ENCODE measurements at places on chromosomes 2 and 18.

GRCh38 chr2:181904022-181904632 lies 12.6 kb downstream of the ITPRID2 start:
- peak; percentile 47 for DNase-seq

- DNase-seq = no peak
These were observed 40.6 kb downstream of the FARSB start for GRCh38 chr2:222615320-222615719.

- DNase-seq = no peak
These were observed 185.0 kb upstream of the SMIM21 start for GRCh38 chr18:75612456-75612855.

DNA sequence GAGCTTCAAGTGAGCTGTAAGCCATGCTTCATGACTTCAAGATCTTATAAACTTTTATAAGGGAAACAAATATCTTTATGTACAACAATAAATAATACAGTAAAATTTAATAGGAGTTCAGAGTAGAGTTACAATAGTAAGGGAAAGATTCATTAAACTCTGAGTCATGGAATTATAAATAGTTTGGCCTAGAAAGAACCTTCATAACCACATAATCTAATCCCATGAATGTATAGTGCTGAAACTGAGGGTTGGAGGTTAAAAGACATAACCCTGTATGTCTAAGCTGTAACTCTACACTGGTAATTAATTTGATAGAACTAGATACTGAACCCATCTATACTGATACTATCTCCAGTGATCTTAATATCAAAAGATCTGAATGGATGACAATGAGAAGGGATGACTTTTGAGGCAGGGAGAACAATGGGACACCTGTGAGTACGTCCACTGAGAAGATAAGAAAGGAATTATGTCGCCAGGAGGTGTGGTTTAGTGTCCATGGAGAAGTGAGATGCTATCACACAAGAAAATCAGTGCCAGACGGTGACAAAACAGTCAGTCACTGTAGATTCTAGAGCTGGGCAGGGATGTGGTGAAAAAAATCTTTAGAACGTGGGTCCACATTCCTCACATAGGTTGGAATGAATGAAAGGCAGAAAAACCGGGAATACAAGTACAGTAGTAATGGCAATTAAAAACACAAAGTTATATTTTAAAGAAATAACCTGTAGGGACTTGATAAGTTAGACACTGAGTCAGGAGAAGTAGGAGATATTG lies 1.1 kb downstream of the IL1F10 start:
- peak; percentile 83 for DNase-seq

GRCh38 chr2:64672708-64673107 lies 19.0 kb upstream of the SERTAD2 start:
- peak; percentile 43 for DNase-seq

- DNase-seq = no peak
These were observed 205.1 kb downstream of the ARL4C start for GRCh38 chr2:234291765-234292204.

DNA sequence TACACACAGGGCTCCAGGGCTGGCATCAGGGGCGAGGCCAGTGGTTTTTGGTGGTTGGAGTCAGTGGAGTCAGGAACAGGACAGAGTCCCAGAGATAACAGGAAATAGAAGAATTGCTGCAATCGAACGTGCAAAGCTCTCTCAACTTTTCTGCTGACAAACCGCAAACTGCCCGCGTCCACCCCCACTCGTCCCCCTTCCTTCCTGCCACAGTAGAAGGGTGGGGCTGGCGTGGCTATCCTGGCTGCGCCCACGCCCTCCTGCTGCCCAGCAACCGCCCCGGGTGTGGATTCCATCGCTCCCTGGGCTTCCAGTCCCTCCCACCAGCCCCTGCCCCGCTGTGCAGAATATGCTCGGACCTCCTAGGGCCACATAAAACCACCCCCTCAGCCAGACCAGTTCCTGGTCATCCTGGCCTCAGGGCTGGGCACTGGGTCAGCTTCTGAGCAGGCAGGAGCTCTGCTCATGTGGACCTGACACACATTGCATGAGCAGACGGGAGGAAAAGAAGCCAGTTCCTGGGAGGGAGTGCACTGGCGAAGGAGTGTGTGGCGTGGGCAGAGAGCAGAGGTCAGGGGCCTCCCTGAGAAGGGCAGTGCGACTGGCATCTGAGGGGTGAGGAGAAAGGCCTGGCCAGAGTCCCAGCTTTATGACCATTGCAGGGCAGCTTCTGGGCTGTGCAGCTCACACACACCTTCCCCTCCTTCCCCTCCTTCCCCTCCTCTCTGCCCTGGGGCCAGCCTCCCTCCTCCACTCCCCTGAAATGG lies 85.4 kb upstream of the ATG16L1 start:
- peak; percentile 33 for DNase-seq

DNA sequence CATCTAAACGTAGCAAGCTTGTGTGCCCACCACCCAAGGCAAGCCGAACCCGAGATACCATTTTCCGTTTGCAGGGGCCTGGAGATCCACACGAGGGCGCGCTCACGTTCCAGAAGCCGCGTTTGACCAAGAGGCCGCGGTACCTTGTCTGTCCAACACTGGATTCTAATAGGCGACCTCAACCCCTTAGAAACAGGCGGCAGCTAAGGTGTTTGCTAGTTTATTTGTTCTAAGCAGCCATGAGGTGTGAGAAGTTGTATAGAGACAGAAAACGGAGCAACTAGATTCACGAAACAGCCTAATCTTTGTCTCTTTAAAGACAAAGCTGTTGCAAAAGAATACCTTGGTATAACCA lies 4.2 kb downstream of the HOXD11 start:
- DNase-seq = peak; percentile 26

GRCh38 chr2:152440049-152440448 lies 105.1 kb downstream of the FMNL2 start:
- DNase-seq = peak; percentile 31

DNA sequence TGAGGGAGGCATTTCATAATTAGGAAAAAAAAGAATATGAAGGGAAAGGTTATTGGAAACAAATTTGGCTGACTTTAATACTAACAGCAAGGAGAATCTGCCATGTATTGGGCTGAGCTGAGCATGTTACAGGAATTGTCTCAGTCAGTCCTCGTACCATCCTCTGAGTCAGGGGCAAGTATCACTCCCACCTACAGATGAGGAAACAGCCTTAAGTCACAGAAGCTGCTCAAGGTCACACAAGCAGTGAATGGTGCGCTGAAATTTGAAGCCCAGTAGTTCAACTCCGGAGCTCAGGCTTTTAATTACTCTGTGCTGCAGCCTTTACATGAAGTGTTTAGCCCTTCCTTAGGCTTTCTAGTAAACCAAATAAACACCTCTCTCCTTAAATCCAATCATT lies 17.3 kb downstream of the PROKR1 start:
- DNase-seq = no peak

Data from bronchial epithelial cell (primary cell).